ENCODE measurements at places on chromosomes 4 and X.

- DNase-seq, result no peak
Measured at GRCh38 chrX:13029637-13029886, 14.9 kb downstream of the FAM9C start.

- no peak for DNase-seq
Measured at GRCh38 chr4:188041721-188042120, 46.1 kb downstream of the ZFP42 start.

DNA sequence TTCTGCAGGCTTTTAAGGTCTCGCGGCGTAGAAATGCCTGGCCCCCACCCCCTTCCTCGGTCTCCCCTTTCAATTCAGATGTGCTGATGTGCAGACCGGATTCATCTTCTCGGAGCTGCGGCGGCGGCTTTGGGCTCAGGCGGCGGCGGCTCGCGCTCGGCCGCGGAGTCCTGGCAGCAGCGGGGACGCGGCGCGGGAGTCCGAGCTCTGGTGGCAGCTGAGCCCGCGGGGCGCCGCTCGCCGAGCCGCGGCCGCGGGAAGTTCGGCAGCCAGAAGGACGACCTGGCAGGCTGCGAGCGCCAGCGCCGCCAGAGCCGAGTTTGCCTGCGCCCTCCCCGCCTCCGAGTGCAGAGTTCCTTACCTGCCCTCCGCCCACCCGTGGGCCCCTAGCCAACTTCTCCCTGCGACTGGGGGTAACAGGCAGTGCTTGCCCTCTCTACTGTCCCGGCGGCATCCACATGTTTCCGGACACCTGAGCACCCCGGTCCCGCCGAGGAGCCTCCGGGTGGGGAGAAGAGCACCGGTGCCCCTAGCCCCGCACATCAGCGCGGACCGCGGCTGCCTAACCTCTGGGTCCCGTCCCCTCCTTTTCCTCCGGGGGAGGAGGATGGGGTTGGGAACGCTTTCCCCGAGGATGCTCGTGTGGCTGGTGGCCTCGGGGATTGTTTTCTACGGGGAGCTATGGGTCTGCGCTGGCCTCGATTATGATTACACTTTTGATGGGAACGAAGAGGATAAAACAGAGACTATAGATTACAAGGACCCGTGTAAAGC, 448 bp downstream of the TLL1 start:
- DNase-seq, result no peak

DNA sequence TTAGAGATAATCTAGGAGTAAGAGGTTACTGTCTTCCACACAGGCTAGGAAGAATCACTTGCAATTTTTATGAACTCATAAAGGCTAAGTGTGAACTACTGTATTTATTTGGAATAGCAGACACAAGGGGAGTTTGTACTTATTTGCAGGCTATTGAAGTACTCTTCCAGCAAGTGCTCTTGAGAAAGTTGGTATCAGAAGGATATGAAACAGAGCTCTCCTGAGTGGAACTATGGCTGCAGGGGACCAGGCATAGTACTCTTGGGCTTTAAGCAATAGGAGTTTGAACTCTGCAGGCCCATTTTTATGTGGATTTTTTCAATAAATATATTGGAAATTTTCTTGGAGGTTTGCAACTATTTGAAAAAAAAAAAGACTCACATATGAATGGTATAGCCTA, 756.3 kb upstream of the ATOH1 start:
- DNase-seq, result no peak

GRCh38 chr4:53852343-53852742, 212.1 kb downstream of the CHIC2 start:
- no peak for DNase-seq

DNA sequence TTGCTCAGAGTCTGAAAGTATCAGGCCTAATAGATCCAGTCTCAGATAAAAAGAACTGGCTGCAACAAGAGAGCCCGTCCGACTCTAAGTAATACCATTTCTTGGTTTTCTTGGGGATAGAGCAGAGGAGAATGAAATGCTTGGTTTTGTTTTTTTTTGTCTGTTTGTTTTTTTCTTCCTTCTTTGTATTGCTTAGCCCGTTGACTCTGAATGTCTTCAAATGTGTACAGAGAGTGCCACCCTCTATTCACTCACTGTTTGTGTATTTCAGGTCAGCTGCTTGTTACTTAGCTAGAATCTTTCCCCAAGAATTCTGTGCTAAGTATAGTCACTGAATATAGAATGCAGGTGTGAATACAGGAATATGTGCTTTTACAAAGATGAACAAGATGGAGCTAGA, 5.7 kb upstream of the TMEM156 start:
- DNase-seq, result no peak

GRCh38 chrX:41275661-41276609, 58.0 kb upstream of the DDX3X start:
- DNase-seq, result peak; percentile 26

GRCh38 chr4:18242919-18243693, 221.6 kb upstream of the LCORL start:
- DNase-seq, result no peak
